T-helper 17 cell (primary cell): ENCODE measurements at places on chromosomes 1 and 21.

- DNase-seq, result no peak
These were observed 127.3 kb upstream of the POU3F1 start for GRCh38 chr1:38173848-38174247.

GRCh38 chr1:43994794-43995790 lies 3.7 kb downstream of the CCDC24 start:
- no peak for DNase-seq

GRCh38 chr1:62905309-62905708 lies 121.4 kb downstream of the ATG4C start:
- DNase-seq, result no peak

DNA sequence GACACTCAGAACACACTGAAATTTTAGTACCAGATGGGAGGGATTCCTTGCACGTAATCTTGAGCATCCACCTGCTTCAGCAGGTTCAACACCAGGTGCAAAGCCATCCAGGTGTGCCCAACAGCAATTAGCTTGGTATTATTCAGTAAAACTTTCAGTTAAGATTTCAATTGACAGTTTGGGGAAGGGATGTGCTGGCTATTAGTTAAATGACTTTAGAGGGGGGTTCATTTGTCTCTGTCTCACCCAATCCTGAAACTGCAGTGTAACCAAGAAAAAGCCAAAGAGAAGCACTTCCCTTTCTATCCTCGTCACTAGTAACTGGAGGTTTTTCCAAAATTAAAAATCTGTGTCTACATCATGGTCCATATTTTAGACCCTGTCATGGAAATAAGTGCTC lies 90.9 kb downstream of the PIK3R3 start:
- no peak for DNase-seq

DNA sequence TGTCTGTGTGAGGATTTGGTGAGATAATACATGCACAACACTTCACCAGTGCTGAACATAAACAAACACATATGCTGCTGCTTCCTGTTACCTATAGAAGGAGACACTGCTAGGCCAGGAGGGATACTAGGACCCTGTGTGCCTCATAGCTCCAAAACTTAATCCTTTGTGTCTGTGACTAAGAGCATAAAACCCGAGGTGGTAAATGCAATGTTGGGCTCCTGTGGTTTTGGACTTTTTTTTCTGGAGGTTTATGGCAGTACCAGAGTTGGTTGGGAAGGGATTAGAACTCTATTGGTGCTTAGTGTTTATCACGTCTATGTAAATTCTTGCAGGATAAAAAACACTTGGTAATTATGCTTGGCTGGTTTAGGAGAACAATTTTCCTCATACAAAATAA lies 122.9 kb downstream of the NUF2 start:
- no peak for DNase-seq

DNA sequence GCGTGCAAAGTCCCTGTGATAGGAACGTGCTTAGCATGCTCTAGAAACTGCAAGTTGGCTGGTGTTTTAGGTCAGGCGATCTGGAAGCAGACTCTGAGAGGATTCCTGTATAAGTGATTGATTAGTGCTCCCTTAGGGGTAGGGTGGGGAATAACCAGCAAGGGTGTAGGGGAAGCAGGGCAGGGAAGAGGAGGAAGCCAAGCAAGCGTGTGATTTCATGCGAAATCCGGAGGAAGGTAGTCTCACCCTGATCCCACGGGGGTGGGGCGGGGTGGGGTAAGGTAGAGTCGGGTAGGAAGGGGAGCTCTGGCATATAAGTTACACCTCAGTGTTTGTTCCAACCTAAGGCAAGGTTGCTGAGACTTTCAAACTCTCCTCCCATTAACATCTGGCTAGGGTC lies 24.9 kb upstream of the CTPS1 start:
- no peak for DNase-seq

DNA sequence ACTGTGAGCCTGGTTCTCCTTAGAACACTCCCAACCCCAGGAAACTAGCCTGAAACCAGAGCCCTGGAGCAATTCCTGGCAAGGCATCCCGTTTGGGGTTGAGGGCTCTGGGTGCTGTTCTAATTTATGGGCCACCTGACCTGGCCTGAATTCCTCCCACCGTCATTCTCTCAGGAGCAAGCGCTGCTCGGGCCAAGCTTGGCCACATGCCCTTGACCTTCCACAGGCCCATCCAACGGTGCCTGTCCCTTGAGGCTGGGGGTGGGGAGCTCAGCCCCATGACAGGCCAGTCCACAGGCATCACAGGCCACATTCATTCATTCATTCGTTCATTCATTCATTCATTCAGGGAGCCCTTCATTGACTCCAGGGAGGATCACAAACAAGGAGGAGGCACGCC lies 5.3 kb downstream of the PADI2 start:
- no peak for DNase-seq

DNA sequence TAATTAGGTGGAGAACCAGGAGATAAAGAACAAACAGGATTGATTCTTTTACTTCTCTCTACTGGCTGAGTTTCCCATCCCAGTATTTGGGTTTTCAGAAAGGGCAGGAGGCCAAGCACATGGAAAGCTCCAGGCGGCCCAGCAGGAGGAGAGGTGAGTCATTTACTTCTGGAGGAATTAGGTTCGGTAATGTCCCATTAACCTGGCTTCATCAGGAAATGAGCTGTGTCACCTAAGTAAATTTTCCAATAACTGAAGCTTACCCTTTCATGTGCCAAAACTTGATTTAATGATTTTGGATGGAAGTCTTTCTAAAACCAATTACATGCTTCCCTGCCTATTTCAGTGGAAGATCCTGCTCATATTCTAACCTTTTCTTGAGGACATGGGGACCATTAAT lies 257.6 kb upstream of the USP24 start:
- DNase-seq, result no peak

- DNase-seq, result no peak
These were observed 23.2 kb upstream of the H6PD start for GRCh38 chr1:9211291-9211811.

DNA sequence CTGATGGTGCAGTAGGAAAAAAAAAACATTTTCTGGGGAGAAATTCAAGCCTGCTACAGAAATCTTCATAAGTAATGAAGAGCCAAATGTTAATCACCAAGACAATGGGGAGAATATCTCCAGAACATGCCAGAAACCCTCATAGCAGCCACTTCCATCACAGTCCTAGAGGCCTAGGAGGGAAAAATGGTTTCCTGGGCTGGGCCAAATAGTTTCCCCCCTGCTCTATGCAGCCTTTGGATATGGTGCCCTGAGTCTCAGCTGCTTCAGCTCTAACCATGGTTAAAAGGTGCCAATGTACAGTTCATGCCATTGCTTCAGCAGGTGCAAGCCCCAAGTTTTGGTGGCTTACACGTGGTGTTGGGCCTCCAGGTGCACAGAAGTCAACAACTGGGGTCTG lies 113.1 kb downstream of the ZNF648 start:
- no peak for DNase-seq

- no peak for DNase-seq
These were observed at the start of gene STUM for GRCh38 chr1:226548256-226549093. Gene STUM, plus strand, starts transcription at chr1:226548764. Its CDS starts 141 bp downstream, at chr1:226548905.

- no peak for DNase-seq
These were observed 52.2 kb downstream of the TRAF5 start for GRCh38 chr1:211378844-211379243.

- DNase-seq, result no peak
These were observed 84.2 kb upstream of the COL6A1 start for GRCh38 chr21:45897191-45898027.

- no peak for DNase-seq
These were observed 21.2 kb upstream of the JUN start for GRCh38 chr1:58804853-58805565.

DNA sequence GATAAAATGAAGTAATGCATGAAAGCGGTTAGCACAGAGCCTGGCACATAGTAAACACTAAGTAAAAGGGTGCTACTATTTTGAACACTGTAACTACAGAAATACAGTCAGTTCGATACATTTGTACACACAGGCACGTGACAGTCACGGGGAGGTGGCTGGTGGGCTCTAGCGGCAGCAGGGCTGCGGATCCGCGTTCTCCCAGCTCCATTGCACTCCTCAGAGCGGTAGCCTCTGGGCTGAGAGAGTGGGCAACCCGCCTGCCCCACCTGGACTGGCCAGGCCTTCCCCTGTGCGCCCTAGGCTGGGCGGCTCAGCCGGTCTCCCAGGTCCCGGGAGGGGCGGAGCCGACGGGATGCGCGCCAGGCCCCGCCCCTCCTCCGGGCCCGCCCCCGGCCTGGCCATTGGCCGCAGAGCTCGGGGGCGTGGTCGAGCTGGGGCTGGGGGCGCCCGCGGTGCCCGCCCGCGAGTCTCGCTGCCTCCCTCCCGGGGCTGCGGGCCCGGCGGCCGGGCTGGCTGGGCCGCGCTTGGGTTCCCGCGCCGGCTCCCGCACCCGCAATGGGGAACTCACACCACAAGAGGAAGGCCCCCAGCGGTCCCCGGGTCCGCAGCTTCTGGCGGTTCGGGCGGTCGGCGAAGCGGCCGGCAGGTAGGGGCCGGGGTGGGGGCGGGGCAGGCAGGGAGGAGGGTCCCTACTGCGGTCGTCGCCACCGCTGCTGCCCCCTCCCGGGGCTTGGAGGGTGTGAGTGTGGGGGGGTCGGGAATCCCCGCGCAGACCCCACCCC lies 51.2 kb upstream of the SYNC start:
- DNase-seq, result peak; percentile 70

- DNase-seq, result no peak
These were observed 99.6 kb upstream of the C8B start for GRCh38 chr1:57065442-57065841.

DNA sequence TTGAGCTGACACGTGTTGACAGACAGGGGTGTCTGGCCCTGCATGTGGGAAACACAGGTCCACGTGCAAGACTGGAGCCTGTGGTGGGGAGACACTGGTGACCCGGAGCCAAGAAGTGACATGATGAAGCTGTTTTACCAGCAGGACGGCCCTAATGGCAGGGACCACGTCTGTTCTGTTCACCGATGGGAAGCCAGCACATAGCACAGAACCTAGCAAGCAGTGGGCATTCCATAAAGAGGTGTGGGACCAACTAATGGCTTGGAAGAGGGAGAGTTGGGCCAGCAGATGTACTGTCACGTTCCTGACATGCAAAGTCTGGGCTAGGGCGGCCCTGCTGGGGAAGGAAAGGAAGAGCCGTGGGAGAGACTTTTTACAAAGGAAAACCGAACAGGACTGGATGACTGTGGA lies 15.3 kb downstream of the NAV1 start:
- no peak for DNase-seq

DNA sequence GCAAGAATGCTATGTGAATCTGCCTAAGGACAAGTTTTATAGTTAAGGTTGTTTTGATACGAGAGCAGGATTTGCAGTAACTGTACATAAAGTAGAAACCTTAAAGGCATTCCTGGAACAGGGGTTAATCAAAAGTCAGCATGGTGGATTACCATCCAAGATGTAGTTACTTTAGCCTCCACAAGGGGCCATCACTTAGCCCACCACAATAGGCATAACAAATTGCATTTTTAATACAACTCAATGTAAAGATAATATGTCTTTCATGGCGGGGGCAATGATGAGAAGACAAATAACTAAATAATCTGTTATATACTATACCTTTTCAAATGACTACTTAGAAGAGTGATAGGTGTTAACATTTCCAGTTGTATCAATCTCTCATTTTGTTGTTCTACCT lies 611.2 kb upstream of the ADGRL4 start:
- no peak for DNase-seq

DNA sequence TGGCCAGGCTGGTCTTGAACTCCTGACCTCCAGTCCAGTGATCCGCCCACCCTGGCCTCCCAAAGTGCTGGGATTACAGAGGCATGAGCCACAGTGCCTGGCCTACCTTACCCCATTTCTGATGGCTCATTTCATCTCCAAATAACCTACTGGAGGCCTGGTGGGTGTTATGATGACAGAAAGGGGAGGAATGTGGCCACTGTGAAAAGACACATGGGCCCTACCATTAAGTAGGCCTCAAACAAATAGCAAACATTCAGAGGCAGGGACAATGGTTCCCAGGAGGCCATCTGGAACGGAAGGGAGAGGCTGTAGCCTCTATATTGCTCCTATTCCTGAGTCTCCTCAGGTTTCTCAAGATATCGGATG lies 932 bp upstream of the FCRLA start:
- no peak for DNase-seq

GRCh38 chr1:165903672-165904071 lies 76.3 kb downstream of the UCK2 start:
- no peak for DNase-seq

DNA sequence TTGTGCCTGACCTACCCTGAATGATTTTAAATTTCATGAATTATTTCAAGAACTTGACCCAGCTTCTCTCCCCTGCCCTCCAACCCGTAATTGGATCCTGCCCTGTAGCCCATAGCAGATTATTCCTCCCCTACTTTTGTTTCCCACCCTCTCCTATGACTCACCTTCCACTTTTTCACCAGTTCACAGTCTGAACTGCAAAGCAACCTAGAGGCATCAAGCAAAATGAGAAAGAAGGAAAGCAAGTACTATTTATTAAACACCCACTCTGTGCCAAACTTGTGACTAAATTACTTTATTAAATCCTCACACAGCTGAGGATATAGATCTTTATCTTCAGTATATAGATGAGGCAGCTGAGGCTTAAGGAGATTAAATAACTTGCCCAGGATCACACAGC lies 20.7 kb upstream of the IKBKE start:
- no peak for DNase-seq

- DNase-seq, result no peak
These were observed 34.6 kb upstream of the RRP15 start for GRCh38 chr1:218250492-218250891.

DNA sequence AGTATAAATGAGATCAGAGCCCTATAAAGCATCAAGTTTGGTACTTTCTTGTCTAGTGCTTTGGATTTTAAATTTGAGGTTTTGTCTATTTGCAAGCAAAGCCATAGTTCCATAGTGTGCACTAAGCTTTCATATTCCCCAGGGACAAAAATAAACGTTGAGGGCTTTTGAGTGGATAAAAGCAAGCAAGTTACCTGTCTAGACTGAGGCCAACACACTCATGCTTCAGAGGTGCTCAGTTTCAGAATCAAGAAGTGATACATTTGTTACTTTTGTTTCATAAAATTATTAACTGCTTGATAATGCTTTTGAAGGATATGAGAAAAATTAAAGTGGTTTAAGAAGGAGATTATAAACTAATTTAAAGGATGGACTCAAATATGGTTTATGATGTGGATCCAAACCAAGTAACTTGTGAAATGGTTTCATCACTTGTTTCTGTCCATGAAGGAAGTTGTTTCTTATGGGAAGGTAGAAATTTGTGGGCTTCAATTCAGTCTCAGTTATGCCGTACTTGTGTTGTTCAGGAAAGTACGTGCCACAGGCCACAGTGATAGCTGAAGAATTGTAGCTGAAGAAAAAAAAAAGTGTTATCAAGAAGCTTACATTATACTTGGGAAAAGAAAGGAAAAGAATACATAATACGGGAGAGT lies 71.2 kb downstream of the CHRM3 start:
- DNase-seq, result no peak

GRCh38 chr21:42213082-42213774 lies 5.7 kb upstream of the ABCG1 start:
- DNase-seq, result no peak
